AG20443 (cell line): ENCODE measurements at places on chromosomes 16 and 17.
A peak's percentile ranks its signal among the peaks of the same experiment; 100 is the strongest.

DNA sequence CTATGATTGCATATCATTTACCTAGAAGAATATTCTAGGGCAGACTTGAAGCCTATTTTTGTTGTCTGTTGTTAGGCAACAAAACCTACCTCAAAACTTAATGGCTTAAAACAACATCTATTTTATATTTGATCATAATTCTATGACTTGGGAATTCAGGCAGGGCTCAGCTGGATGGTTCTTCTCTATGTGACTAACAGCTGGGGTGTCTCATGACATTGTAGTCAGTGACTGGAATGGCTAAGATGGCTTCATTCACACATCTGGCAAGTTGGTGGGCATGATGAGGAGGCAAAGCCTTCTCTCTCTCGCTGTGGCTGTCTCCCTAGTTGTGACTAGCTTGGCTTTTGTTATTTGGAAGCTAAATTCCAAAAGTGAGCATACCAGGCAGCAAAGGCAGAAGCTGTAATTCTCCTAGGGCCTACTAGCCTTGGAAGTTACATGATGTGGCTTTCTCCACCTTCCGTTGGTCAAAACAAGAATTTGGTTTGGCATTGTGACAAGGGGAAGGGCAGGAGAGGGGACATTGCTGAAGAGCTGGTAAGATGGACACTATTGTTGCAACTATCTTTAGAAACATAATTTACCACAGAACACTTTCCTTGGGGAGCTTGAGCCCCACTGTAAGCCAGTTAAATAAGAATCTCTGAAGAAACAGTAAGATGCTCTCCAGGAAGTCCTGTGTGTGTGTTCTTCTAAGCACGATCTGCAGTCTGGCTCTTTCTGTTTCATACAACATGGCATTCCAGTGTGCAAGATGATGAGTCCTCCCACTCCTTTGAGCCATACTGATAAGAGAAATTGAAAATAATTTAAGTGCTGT, 39.4 kb downstream of the ZNRF1 start:
- DNase-seq = no peak

- no peak for DNase-seq
Measured at GRCh38 chr16:69367980-69368379, 16.4 kb upstream of the TMED6 start.

GRCh38 chr16:81523387-81524115, 78.9 kb downstream of the CMIP start:
- peak; percentile 88 for DNase-seq

- DNase-seq = no peak
Measured at GRCh38 chr16:66231452-66232160, 134.9 kb upstream of the CDH5 start.

DNA sequence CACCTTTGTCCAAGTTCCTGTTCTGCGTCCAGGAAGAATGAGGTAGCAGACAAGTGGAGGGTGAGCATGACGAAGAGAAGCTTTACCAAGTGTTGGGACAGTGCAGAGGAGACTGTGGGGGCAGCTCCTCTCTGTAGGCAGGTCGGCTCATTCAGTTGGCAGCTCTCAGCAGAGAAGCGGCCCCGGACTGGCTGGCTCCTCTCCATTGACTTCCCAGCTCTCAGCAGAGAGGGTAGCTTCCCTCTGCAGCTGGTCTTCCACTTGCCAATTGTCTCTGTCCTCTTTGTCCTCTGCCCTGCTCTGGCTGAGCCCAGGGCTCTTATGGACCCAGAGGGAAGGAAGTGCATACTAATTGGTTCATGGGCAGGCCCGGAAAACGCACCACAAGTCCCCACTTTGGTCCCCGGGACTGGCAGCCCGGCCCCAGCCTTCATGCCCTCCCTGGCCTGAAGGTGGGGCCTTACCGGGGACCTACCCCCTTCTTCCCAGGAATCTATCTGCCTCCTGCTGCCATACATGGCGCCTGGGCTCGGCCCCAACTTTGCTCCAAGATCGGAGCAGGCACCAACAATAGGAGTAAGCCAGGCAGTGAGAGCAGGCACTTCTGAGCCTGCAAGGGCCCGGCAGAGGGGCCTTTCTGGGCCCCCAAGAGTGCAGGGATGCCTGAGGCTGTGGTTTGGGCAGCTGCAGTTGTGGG, 10.1 kb downstream of the KCTD5 start:
- no peak for DNase-seq

DNA sequence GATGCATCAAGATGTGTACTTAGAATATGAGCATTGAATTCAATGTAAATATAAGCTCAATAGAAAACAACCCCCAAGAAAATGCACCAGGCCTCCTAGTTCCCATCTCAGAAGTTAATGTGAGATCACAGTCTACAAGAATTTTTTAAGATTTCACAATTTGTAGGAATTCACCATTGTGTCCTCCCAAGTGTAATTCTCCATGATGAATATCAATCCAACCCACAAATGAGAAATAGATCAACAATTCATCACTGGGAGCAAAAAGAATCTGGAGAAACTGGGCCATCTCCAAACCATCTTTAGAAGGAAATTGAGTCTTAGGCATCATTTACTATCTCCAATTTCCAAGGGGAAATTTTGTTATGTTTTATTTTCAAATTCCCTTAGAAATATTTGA, 310.5 kb upstream of the GOT2 start:
- peak; percentile 35 for DNase-seq

- no peak for DNase-seq
Measured at GRCh38 chr16:84366208-84366607, 2.1 kb upstream of the ATP2C2 start.

- DNase-seq = peak; percentile 89
Measured at GRCh38 chr16:66660422-66661209, 35.9 kb downstream of the CMTM4 start.

DNA sequence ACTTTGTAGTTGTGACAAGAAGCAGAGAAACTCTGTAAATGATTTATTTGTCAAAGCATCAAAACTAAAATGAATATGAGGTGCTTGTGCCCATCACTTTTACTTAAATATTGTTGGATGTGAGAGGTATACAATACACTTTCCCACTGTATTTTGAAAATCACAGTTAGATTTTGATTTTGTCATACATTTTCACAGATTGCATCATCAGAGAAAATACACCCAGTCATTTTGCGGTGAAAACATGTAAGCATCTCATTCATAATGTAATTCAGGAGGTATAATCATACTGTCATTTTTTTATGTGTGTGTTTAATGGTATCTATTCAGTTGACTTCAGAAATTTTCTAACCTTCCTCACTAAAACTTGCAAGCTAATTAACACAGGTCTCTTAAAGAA, 11.3 kb downstream of the ZNF207 start:
- no peak for DNase-seq

- DNase-seq = peak; percentile 90
Measured at GRCh38 chr17:81959362-81960129, 1.4 kb downstream of the NOTUM start.

DNA sequence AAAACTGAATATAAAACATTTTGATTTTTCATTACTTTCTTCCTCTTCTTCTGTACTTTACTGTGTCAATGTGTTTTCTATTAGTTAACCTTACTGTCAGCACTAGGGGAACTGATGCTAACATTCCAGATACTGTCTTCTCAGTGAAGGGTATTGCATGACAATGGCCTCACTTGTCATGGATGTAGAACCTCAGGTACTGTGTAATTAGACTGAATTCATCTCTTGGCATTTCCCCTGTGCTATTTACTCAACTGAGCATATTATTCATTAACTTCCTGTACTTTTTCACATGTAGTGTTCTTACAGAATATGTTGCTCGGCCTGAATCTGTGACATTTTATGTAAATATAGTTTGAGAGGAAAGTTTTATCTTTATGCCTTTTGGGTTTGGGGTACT, 237.0 kb downstream of the CA10 start:
- no peak for DNase-seq

GRCh38 chr17:48012151-48012520, 25.5 kb downstream of the COPZ2 start:
- DNase-seq = peak; percentile 83

DNA sequence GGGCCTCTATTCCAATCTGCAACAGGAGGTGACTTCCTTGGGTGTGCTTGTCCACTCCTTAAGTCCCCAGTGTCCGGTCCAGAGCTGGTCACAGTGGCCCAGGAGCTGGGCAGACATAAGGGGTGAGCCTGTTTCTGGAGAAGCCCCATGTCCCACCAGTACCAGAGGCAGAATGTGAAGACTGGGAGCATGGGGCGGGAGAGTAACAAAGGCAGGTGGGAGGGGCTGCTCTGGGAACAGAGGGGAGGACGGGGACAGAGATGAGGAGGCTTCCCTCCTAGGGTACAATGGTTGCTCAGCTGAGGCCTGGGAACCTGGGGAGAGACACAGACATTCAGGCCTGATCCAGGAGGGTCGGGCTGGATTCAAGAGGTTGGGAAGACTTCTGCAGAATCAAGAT, 323.3 kb upstream of the TNRC6C start:
- no peak for DNase-seq

DNA sequence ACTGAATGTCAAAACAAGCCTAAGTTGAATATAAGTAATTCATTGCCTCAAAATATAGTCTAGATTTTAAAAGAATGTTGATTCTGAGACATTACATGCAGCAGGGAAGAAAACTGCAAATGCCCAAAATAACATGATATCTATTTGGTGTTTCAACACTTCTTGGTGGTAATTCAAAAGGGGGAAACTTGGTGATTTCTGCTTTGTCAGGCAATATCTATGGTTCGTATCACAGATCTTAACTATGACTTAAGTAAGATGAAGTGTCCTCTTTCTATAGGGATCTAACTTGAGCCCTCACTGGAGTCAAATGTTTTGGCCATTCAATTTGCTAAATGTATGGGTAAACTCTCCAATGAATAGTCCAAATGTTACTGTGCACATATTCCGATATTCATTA, 44.6 kb downstream of the GNA13 start:
- DNase-seq = no peak
